Stimulated activated CD4-positive, alpha-beta T cell treated with anti-CD3 and anti-CD28 coated beads, TNF-alpha, amount 100 ng/mL, for 4 hours (primary cell): ENCODE measurements at places on chromosomes 11 and 22.

GRCh38 chr11:92458486-92458885 lies 233.9 kb downstream of the FAT3 start:
- DNase-seq: no peak

GRCh38 chr22:27588268-27588667 lies 213.3 kb downstream of the MN1 start:
- DNase-seq: no peak

DNA sequence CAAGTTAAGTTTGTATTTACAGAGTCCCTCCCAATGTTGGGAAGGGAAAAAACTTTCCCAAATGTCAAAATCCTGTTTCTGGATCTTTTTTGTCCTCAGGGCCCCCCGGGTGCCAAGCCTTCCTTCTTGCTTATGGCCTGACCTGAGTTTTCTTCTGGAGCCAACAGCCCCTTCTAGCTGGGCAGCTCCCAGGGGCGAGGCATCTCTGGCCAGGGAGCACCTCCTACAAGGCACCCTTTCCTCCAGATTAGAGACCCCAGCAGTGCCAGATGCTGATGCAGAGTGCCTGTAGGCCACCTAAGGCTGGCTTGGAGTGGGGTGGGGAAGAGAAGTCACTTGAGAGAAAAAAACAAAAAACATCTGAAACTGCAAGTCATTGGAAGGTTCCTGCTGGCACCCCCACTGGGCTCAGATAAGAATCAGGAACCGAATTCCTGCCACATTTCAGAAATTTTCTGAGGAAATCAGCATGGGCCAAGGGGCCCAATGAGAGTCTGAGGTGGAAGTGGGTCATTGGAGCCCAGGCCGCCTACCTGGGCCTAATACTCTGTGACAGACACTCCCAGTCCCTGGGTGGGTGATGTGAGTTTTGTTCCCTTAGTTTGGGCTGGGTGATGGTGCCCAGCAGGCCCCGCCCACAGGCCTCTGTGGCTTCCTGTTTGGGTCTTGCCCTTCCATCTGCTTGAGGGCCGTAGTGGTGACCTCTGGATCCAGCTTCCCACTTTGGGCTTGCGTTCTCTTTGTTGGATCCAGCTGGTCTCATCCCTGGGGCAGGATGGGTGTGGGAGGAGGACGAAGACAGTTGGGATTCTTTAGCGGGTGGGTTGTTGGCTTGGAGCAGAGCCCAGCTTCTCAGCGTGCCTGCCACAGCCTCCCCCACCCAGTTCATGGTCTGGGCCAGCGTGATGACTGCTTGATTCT lies 40.6 kb downstream of the PARVA start:
- DNase-seq: no peak

DNA sequence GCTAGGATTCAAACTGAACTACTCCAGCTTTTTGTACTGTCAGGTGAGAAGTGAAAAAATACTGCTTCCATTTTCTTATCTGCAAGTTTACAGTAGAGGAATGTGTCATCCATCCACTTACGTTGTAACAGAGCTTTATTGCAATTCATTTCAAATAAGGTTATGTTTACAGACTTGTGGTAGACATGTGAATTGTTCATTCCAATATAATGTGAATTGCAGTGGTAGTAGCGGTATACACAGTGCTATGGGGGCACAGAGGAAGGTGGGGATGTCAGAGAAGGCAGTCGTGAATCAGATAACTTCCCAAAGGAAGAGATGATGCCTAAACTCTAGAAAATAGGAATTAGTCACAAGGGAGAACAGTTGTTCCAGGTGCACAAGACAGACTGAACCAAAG lies 42.5 kb downstream of the CEP57 start:
- no peak for DNase-seq

- DNase-seq: no peak
Measured at GRCh38 chr11:126426820-126427749, 71.6 kb downstream of the ST3GAL4 start.

GRCh38 chr11:124085997-124086846 lies 29.0 kb upstream of the VWA5A start:
- no peak for DNase-seq

GRCh38 chr22:23103199-23103954 lies 33.1 kb downstream of the GNAZ start:
- DNase-seq: no peak

GRCh38 chr11:7696424-7696823 lies 9.9 kb downstream of the OVCH2 start:
- no peak for DNase-seq

- no peak for DNase-seq
Measured at GRCh38 chr11:133724116-133724515, 121.2 kb downstream of the SPATA19 start.

DNA sequence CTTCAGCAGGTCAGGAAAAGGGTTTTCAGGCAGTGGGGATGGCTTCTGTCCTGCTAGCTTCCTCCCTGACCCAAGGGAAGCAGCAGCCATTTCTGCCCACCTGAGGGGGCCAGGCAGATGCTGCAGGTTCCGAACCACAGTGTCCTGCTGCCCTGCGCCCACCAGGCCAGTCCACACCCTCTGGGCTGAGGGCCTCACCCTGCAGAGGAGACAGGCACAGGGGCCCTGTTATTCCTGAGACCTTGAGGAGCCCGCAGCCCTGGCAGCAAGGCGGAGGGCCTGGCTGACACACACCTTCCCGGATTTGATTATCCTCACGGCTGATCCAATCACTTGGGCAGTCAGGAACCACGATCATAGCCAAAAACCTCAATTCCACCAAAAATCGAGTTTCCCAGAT lies 725.8 kb downstream of the BRD1 start:
- DNase-seq: no peak

DNA sequence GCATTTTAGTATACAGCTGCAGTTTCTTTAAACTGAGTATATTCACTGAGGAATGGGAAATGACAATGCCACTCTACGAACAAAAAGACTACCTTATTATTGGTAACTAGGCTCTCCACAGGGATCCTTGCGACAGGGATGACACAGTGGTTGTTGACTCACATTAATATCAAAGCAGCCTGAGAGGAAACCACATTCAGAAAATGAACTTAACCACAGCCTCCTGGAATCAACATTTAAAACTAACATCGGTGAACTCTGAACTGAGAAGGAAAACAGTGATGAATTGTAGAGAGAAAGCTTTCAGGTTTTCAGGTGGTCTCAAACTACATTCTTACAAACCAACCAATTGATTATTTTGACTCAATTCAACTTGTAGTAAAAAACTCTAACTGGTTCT lies 90.3 kb upstream of the MTMR2 start:
- peak; percentile 27 for DNase-seq

DNA sequence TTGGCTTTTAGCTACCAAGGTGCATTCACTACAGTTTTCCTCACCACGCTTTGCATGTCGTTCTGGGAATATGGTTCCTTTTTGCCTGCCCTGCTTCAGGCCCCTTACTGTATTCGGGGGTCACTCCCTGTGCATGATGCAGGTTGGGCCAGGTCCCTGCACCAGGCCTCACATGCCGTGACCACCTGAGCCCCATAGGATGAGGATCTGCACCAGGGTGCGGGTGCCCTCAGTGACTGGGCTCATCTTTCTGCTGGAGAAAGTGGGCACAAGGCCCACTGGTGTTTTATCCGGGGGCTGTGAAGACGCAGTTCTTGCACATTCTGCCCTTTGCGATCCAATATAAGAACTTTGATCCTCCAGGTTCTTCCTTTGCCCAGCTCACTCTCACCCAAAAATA lies 45.7 kb upstream of the CABP7 start:
- DNase-seq: no peak

GRCh38 chr22:40044870-40045834 lies 50.4 kb downstream of the FAM83F start:
- peak; percentile 54 for DNase-seq

DNA sequence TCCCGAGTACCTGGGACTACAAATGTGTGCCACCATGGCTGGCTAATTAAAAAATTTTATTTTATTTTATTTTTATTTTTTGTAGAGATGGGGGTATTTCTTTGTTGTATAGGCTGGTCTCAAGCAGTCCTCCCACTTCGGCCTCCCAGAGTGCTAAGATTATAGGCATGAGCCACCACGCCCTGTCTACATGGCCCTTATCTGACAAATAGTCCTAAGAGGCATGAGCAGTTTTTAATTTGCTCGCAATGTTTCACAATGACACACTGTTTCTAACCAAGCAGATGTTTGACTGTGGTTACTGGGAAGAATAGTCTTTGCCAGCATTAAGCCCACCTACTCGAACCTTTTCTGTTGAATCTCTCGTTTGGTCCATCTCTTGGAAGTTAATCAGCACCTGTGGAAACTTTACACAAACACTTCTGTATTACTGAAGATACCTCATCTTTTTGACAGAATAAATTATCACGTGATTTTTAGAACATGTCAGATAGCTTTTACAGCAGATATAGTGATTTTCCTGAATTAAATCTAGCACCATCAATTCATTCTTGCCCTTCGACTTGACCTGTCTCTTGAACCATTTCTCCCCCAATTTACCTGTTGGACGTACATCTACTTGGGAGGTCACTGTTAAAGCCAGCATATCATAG lies 71.4 kb downstream of the MTMR3 start:
- DNase-seq: no peak

DNA sequence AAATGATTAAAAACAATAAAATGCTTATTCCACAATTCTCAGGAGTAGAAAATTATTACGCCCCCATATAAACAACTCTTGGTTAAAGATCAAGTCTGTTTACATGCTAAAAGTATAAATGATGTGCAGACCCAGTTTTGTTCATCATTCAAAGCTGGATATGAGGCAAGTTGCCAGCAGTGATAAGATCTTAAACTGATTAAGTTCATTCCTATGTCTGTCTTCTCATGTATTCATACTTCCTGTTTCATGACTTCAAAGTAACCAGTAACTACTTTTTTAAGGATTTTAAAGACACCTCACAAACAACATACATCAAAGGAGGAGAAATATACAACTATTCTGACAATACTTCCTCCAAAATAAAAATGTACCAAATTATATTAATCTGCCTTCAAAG lies 55.0 kb upstream of the ARHGAP32 start:
- DNase-seq: no peak

- DNase-seq: no peak
Measured at GRCh38 chr22:40000171-40000570, 5.4 kb downstream of the FAM83F start.

DNA sequence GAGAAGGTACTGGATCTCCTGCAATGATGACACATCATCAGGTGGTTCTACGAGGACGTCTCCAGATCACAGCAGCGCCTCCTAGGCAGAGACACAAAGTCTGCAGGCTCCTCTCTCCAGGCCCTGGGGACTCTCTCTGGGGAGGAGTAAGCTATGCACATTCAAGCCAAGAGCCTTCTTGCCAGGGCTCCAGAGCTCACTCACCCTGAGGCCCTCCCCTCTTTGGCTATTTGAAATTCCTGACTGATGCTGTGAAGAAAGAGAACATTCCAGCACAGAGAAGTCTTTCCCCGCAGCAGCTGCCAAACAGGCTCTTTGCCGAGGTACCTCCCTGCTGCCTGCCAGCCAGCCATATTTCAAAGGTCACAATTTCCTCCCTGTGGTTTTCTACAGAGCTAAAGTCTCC lies 204.9 kb downstream of the CSNK2A3 start:
- DNase-seq: no peak

- no peak for DNase-seq
Measured at GRCh38 chr11:70063121-70063520, 15.0 kb upstream of the ANO1 start.

DNA sequence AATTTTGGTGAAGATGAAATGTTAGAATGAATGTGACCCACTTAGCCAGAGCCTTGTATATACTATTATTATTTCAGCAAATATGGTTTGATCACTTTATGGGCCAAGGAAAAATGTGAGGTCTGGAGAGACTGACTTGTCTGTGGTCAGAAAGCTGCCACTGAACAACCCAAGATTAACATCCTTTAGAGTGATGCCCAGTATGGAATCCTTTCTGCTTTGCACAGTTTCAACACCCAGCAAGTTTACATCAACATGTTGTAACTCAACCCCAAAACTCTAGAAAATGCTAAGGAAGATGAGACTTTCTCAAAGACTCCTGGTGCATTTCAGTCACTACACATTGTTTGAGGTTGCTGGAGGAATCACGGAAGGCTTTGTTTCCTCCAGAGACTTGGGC lies 107.7 kb downstream of the SNX19 start:
- no peak for DNase-seq

DNA sequence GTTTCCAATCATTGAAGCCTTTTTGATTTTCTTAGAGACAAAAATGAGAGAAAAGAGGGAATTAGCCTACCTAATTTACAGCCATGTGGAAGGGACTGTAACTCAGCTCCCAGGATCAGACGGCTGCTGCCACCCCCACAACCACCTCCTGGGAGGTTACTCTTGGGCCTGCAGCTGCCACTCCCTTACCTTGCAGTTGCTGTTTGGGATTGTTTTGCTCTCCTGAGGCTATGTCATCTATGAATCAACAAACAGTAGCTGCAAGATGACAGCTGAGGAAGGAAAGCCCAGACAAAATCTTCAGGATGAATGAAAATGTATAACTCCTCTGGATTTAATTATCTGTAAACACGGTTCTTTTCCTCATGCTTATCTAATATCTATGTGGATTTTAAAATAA lies 28.0 kb upstream of the ZC3H12C start:
- DNase-seq: no peak

- DNase-seq: no peak
Measured at GRCh38 chr11:130097285-130097684, 27.6 kb downstream of the APLP2 start.

DNA sequence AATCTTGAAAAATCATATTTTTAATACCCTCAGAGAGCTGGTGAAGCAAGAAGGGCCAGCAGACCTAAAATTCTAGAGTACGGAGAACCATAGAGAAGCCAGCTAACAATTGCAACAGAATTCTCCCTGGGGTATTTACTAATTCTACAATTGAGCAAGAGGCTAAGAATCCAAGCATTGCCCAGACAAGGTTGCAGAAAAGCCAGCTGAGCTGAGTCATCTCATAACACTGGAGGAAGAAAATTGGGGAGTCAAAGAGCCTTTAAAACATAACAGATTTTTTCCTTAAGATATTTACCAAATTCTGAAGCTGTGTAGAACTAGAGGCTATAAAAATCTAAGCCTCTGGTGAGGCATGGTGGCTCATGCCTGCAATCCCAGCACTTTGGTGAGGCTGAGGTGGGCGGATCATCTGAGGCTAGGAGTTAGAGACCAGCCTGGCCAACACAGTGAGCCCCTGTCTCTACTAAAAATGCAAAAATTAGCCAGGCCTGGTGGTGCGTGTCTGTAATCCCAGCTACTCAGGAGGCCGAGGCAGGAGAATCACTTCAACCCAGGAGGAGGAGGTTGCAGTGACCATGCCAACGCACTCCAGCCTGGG lies 13.6 kb upstream of the TMEM216 start:
- no peak for DNase-seq

GRCh38 chr11:99117603-99118002 lies 96.9 kb downstream of the CNTN5 start:
- no peak for DNase-seq

DNA sequence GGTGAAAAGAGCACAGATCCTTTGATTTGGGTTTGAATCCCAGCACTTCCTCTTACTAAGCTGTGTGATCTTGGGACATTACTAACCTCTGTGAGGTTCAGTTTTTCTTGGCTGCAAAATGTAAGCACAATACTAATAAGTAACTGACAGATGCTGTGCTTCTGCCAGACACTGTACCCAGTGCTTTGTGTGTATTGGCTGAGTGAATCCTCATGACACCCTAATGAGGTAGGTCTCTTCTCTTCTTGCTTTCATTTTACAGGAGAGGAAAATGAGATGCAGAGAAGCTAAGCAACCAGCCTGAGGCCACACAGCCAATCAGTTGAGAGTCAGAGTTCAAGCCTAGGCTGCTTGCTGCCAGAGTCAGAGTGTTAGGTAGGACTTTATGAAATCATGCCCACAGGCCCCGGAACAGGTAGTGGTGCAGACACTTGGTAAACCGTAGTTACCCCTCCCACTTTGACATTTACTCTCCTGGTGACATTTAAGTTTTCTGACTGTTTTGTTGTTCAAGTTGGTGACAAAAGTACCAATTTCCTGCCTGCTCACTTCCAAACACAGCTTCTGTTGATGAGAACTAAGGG lies 21.2 kb downstream of the PTPRJ start:
- peak; percentile 76 for DNase-seq
